Activated CD8-positive, alpha-beta memory T cell treated with anti-CD3 and anti-CD28 coated beads, Interleukin-2, amount 50 U/mL, for 4 hours (primary cell): ENCODE measurements at places on chromosomes 11 and 22.

DNA sequence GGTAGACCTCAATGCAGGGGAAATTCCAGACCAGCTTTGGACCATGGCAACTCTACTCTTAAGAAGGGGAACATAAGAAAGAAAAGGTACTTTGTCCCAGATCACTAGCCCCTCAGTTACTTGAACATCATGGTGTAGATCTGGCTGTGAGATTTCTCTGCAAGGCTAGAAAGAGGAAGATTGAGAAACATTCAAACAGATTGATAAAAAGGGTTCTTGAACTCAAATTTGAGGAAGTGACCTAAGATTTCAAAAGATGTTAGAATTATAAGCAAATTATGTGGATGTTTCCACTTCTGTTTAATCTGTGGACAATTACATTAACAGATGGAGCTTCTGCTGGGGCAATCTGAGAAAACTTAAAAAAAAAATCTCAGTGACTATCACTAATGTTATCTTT is 21.8 kb upstream of the UPB1 start:
- no peak for DNase-seq

DNA sequence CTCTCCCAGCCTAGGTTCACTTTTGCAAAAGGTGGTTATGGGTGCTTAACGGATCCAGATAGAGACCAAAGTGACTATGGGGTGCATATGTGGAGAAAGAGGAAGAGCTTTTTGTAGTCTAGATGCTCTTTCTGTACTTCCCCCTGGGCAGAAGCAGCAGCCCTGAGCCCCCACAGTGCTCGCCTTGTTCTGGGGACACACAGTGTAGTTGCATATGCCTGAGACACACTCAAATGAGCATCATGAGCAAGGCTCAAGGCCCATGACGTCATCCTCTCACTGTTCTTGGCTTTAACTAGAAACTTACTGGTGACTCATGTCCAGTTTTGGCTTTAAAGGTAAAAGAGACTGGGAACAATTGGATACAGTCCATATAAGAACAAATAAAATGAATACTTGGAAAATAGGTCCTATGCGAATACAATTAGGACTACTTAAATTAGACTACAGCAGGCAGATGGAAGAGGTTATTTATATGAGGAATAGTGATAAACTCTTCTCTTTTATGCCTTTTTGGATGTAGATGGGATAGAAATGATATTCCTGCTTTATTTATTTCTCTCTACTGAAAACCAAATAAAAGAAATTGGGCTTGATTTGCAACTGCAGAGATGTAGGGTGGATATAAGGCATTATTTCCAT is 20.1 kb upstream of the PEX26 start:
- DNase-seq: no peak

DNA sequence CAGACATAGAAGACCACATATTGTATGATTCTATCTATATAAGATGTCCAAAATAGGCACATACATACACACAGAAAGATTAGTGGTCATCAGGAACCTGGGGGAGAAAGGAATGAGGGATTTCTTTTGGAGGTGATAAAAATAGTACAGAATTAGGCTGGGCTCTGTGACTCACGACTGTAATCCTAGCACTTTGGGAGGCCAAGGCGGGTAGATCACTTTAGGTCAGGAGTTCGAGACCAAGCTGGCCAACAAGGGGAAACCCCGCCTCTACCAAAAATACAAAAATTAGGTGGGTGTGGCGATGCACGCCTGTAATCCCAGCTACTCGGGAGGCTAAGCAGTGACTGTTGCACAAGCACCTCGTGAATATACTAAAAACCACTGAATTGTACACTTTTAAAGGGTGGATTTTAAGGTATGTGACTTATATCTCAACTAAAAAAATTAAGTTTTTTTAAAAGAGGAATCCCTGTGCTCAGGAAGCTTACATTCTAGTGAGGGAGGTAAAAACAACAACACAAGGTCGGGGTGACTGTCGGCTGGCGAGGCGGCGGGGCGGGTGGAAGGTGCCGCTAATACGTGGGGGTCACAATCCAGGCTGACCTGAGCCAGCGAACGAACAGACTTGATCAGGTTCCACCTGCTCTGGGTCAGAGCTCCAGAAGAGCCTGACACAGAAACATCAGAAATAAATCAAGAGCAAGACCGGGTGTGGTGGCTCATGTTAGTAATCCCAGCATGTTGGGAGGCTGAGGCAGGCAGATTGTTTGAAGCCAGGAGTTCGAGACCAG is 25.3 kb upstream of the TESMIN start:
- DNase-seq: no peak

DNA sequence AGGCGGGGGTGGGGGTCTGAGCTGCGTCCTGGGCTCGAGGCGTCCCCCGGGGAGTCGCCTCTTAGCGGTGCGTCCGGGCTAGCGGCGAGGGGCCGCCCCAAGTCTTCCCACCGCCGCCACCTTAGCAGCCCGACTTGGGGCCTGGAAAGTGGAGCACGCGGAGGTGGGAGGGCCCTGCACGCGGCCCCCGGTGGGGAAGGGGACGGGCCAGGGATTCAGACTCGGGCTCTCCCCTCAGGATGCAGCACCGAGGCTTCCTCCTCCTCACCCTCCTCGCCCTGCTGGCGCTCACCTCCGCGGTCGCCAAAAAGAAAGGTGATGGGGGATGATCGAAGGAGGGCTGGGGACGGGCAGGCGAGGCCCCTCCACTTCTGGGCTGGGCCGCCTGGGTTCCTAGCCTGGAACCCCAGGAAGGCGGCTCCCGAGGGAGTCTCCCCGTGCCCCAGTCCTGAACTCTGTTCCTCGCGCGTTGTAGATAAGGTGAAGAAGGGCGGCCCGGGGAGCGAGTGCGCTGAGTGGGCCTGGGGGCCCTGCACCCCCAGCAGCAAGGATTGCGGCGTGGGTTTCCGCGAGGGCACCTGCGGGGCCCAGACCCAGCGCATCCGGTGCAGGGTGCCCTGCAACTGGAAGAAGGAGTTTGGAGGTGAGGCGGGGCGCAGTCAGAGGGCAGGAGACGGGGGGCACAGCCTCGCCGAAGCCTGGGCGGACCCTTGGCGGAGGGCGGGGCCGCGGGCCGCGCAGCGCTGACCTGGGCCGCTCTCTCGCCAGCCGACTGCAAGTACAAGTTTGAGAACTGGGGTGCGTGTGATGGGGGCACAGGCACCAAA is 563 bp downstream of the MDK start:
- no peak for DNase-seq

DNA sequence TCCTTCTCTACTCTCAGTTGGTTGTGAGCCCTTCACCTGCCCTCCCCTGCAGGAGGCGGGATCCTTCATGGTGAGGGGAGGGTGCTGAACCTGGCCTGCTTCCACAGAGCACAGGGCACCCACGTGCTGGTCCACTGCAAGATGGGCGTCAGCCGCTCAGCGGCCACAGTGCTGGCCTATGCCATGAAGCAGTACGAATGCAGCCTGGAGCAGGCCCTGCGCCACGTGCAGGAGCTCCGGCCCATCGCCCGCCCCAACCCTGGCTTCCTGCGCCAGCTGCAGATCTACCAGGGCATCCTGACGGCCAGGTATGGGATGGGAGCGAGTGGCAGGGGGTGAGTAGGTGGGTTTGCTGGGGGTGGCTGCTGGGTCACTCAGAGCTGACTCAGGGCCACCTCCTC is 6.3 kb downstream of the SSH3 start:
- DNase-seq: no peak

DNA sequence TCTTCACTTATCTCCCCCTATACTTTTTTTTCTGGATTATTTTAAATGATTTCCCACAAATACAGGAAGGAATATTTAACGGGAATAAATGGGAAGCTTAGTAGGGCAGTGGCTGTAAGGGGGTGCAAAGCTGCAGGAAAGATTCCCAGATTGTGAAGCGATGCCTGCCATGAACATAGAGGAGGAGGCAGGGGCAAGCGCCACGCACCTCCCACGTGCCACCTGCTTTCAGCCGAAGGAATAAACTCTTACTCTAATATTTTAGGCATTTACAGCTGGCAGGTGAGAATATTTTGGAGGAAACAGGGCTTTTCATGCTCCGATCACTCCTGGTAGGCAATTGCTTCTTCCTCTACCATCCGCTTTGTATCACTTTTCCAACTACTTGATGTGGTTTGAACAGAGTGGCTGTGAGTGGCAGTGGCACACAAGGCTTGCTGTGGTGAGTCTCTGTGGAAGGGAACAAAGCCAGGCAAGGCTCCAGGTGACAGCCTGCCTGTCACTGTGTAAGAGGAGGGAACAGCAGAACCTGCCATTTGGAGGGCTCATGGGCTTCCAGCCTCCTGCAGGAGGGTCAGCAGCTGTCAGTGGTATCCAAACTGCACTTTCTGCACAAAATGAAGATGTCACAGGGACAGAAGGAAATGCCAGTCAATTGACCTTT is 54.5 kb upstream of the PLET1 start:
- no peak for DNase-seq

- no peak for DNase-seq
These were observed 699.0 kb downstream of the ETS1 start for GRCh38 chr11:127888386-127888785.

DNA sequence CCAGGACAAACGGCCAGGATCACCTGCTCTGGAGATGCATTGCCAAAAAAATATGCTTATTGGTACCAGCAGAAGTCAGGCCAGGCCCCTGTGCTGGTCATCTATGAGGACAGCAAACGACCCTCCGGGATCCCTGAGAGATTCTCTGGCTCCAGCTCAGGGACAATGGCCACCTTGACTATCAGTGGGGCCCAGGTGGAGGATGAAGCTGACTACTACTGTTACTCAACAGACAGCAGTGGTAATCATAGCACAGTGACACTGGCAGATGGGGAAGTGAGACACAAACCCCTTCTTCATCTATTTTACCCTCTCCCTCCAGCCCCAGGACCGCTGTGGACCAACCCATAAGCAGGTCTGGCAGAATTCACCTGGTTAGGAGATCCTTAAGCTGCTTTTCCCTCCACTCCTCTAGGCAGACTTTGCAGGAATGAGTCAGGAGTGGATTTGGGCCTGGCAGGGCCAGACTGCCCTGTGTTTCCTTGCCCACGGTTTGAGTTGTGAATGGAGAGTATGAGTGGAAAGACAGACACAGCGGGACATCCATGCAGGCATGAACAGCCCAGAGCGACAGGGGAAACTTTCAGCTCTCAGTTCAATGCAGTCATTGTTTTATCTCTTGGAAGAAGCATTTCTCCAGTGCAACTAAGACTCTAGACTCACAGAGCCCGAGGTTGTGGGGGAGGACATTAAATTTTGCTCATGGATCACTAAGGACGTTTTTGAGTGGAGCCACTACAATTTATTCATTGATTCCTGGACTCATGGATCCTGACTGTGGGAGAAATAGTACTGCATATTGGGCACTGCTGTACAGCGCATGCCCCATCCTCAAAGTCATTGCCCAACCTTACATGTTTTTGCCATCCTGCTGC is 75.3 kb upstream of the IGLL5 start:
- DNase-seq: no peak

DNA sequence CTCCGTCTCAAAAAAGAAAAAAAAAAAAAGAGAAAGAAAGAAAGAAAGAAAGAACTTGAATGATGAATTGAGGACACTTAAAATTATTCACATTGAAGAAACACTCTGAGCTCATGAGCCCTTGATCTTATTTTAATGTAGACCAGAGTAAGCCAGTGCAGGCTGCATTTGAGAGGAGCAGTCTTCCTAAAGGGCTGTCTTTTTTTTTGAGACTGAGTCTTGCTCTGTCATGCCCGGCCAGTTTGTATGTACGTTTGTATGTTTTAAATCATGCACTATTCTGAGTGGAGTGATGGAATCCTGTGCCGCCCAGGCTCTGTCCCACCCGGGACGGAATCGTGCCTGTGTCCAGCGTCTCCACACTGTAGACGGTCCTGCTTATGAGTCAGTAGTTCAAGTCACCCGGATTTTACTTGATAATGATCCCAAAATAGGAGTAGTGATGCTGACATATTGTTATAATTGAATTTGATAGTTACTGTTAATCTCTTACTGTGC is 9.6 kb downstream of the FGF4 start:
- no peak for DNase-seq

- DNase-seq: no peak
These were observed 144.5 kb downstream of the CCDC34 start for GRCh38 chr11:27218421-27219038.

GRCh38 chr11:95563859-95564258 is 225.7 kb downstream of the FAM76B start:
- no peak for DNase-seq

GRCh38 chr22:48322907-48323306 is 1504.8 kb downstream of the BRD1 start:
- DNase-seq: no peak

DNA sequence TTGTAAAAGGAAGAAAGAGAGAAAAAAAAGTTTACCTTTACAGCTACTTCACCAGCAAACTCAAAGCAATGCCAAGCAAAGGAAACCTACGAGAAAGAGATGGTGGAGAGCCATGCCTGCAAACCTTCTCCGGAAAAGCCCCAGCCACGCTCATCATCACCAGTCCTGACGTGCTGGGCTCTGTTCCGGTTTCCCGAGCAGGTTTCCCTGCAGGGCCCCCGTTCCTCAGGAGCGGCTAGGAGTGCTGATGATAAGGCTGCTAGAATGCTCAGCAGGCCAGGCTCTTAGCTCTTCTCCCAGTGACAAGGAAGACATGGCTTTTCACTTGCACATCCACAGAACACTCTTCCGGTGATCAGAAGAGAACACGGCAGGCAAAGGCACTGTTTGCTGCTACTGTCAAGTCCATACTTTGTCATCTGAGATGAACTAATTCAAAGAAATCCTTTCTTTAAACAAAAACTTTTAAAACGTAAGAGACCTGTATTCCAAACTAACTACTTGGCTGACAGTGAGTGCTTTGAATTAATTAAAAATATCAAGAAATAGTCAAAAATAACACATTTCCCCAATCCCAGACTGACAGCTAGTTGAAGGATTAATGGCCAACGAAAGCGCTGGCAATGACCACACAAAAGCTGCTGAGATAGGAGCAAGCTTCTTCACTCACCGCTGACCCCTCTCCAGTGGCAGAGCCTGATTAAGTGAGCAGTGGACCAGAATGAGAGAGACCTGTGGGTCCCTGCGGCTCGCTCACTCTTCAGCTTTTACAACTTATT is 35.8 kb downstream of the DUSP8 start:
- DNase-seq: no peak

DNA sequence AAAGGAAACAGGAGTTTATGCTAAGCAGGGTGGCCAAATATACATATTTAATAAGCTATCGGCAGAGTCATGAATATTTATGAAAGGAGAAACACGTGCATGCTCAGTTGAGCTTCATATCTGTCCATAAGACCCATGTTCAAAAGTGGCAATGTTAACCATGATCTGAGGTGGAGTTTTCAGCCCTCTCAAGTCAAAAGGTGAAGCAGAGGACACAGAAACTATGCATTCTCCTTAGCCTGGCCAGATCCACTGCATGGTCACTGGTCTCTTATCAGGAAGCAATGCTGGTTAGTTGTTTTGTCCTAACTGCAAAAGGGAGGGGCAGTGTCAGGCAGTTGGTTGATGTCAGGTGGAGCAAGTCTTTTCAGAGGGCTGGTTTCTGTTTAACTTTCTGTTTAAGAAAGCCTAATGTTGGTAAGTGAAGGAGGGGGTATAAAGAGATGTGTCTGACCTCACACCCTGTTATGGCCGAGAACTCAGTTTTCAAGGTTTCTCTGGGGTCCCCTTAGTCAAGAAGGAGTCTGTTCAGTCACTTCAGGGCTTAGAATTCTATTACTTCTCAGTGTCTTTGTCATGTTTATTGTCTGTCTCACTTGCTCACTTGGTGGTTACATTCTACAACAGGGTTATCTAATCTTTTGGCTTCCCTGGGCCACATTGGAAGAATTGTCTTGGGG is 5.5 kb upstream of the SELENOH start:
- DNase-seq: no peak

- DNase-seq: no peak
These were observed 133.7 kb downstream of the CTTN start for GRCh38 chr11:70532066-70532440.

GRCh38 chr22:45888221-45889092 is 88.5 kb downstream of the WNT7B start:
- DNase-seq: no peak
